Stimulated activated naive CD4-positive, alpha-beta T cell (primary cell): ENCODE measurements at places on chromosomes 7 and 10.

- no peak for DNase-seq
These were observed 30.3 kb downstream of the C7orf33 start for GRCh38 chr7:148620749-148621359.

- DNase-seq = no peak
These were observed 2.0 kb upstream of the HOGA1 start for GRCh38 chr10:97582169-97582568.

- no peak for DNase-seq
These were observed 141.5 kb upstream of the CAV2 start for GRCh38 chr7:116357781-116358670.

DNA sequence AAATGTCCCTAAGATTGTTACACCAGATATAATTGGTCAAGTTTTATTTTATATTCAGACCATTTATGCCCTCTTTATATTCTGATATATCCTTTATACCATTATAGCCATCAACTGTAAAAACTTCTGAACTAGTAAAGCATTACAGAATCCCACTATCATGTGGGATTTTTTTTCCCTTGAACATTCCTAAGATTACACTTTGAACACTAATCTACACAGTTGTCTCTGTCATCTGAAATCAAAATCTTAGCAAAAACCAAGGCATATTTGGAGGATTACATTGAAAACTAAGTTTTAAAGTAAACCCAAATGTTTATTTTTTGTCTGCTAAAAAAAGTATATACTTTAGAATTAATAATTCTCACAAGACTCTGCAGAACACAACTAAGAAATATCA lies 116.2 kb upstream of the GPR22 start:
- no peak for DNase-seq

DNA sequence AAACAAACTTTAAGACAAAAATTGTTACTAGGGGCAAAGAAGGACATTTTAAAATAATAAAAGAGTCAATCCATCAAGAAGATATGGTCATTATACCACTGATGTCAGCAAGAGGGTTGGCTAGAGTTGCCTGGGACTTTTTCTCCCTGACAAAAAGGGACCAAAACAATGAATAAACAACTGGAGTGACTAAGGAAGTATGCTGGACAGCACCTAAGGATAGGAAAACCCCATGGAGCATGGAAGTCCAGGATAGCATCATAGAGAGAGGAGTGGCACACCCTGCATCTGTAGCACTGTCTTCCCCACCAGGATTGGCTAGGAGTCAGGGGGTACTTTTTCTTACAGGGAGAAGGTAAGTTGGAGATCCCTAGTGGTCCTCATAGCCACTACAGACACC lies 73.5 kb upstream of the MACROH2A2 start:
- DNase-seq = no peak

DNA sequence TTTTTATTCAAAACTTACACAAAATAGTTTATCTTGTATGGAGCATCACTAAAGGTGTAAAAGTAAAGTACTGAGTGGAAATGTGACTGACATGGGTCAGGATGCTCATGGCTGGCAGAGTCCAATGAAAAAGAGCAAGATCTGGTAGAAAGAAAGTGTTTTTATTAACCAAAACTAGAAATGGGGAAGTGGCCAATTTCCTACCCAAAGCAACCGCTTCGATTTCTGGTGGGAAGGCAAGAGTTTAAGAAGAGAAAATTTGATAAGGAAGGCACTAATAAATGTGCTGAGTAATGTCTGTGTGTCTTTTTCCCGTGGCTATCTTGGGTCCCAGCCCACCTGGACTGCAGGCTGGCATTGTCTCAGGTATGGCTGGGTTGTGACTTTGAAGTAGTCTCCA lies 277.7 kb downstream of the ANKRD7 start:
- DNase-seq = no peak

DNA sequence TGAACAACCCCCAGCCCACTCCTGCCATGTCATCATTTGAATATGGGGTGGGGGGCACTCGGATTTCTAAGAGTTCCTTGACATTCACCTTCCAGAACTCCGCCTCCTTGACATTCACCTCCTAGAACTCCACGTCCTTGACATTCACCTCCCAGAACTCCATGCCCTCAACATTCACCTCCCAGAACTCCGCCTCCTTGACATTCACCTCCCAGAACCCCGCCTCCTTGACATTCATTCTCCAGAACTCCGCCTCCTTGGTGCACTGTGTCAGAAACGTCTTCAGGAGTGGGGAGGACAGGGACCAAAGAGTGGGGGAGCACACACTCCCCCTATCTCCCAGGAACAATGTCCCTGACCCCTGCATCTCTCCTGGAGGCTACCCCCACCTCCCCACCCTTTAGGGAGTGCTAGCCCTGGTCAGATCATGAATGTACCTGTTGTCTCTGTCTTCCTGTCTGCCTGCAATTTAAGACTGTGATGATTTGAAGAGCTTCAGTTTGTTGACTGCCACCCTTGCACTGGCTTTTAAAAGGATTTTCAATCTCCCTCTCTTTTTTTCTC lies 110.1 kb downstream of the NPTX2 start:
- no peak for DNase-seq
